ENCODE measurements at places on chromosomes 5 and 9.

- DNase-seq = no peak
These were observed 5.7 kb downstream of the NAIF1 start for GRCh38 chr9:128061275-128061960.

GRCh38 chr5:9269014-9269413 is 276.9 kb downstream of the SEMA5A start:
- no peak for DNase-seq

GRCh38 chr5:78549043-78549442 is 99.5 kb downstream of the LHFPL2 start:
- no peak for DNase-seq

- DNase-seq = no peak
These were observed 29.6 kb downstream of the ERAP2 start for GRCh38 chr5:96905864-96906263.

DNA sequence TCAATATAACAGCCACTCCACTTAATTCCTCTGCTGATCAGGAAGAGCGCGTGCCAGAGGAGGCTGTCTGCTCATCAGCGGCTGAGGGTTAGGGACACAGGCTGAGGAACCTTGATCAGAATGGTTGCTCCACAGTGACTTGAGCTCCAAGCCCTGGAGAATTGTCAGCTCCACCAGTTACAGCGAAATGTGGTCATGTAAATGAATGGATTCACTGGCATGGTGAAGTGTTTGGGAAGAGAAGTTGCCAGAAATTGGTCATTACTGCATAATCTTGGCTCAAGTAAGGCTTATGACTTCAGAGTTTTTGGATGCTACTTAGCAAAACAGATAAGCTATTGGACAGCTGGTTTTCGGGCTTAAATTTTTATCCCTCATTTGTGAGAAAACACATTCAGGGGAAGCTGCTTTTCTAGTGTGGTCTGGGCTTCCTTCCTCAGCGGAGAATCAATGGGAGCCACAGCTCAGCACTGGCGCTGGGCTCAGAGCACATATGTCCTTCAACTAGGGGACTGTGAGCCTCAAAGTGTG is 65.0 kb downstream of the PRRT1B start:
- no peak for DNase-seq

DNA sequence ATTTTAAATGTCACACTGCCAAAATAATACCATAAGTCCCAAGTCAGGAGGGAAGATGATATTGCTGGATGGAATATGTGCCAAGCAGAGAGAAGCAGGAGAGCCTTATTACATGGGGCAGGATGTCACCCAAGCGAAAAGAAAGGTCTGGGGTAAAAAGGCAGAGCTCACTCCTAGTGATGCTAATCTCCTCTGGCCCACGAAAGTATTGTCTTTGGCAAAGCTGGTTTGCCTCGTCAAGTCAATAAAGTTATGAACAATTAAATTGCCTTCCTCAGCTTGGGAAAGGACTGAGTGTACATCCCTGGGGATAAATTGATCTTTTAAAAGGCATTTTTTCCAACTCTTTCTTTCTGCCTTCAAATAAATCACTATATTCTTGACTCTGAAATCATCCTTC is 220.6 kb downstream of the DMAC1 start:
- DNase-seq = no peak

GRCh38 chr9:124286292-124286931 is 28.7 kb downstream of the NEK6 start:
- DNase-seq = no peak

DNA sequence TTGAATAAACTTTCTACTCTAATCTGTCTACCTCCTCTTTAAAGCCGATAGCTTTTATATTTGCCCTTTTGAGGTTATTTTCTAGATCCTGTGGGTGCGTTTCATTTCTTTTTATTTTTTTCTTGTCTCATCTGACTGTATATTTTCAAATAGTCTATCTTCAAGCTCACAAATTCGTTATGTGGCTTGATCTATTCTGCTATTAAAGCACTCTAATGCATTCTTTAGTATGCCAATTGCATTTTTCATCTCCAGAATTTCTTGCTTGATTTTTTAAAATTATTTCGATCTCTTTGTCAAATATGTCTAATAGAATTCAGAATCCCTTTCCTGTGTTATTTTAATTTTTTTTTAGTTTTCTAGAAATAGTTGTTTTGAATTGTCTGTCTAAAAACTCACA is 172.4 kb downstream of the CYLC2 start:
- no peak for DNase-seq

Measured in HEK293T (cell line).